NCI-H524 treated with DMSO at 0.1 percent for 48 hours (cell line): ENCODE measurements at places on chromosomes 6 and 20.

- DNase-seq, result no peak
Measured at GRCh38 chr6:167705211-167705750, 121.4 kb upstream of the AFDN start.

DNA sequence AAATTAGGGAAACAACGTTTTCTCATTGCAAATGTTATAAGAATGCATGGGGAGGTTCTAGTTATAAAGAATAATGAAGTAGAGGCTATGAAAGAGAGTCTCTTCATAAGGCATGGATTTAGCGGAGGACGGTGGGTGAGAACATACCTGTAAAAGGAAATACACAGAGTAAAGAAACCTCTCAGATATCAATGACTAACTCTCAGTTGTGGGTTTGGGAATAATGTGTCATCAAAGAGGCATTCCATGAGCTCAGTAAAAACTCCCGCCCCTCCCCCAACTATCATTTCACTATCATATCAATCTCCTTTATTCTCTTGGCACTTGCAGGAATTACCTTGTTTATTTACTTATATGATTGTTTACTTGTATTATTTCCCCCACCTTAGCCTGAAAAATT lies 695.4 kb downstream of the PTPRT start:
- no peak for DNase-seq

DNA sequence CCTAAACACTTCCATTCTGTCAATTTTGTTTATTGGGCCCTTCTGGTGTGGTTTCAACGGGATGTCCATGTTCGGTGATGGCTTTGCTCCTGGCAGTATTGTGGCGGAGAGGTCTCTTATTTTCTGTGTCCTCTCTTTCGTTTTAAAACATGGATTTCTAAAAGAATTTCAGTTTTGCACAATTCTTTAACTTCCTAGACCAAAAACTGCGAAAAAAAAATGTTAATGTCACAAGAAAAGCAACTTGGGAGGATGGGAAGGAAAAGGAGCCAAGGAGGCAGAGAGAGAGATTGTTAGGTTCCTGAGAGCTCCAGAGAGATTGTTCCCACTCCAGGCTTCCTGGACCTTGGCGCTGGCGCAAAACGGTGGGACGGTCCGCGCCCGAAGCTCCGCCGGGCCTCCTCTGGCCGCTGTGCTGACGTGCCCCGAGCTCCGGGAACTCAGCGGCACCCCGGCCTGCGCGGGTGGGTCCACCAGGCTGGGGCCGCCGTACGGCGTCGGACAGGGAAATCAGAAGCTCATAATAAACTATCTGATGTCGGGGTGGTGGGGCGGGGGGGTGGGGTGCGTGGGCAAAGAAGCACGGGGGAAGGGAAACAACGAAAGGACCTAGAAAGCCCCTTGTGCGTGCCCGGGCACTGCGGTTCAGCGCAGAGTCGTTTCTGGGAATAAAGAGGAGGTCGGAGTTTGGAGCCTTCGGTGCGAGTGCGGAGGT lies 951 bp upstream of the OLIG3 start:
- DNase-seq, result no peak

DNA sequence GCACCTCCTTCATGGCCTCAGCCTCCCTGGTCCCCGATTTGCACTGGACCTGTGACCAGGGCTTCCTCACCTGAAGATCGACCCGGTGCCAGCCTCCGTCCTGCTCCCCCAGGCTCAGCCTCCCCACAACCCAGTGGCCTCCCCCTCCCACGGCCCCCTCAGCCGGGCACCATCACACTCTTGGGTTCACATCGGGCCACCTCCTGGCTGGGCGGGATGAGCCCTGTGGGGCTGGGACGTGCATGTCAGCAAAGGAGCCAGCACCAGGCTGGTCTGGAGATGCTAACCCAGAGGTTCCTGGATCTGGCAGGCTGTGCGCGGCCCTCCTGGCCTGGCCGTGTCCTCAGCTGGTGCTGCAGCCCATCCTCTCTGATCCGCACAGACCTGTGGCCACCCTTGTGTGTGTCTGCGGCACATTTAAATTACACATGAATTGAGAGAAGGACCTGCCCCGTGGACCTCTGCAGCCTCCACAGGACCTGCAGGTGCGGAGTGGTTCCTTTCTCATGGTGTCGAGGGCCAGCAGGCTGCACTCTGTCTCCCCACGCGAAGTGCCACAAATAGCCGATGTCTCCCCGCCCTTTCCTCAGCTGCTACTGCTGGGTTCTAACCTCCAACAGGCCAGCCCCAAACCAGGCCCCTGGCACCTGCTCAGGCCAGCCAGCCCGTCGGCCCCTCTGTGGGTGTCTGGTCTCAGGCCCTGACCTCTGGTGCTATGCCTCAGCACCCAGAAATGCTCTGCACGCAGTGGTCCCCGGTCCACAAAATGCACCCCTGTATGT lies 237.5 kb downstream of the ERMARD start:
- DNase-seq, result no peak

- DNase-seq, result no peak
Measured at GRCh38 chr20:36435592-36436541, 105.5 kb upstream of the MYL9 start.

DNA sequence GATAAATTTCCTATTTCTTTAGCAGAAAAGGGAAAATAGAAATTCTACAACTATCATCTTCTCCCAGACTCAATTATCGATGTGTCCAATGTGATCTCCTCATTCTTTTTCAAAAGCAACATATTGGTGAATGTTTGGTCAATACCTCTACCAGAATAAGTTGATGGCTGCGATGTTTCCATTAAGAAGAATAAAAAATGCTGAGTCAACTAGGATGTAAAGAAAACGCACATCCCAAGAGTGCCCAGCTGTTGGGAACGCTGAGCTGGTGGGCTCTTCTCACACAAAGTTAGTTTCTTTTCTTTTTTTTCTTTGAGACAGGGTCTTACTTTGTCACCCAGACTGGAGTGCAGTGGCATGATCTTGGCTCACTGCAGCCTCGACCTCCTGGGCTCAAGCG lies 39.8 kb downstream of the RAMACL start:
- no peak for DNase-seq

- no peak for DNase-seq
Measured at GRCh38 chr6:31172973-31173384, 2.5 kb upstream of the POU5F1 start.

- no peak for DNase-seq
Measured at GRCh38 chr6:163728442-163729126, 314.1 kb downstream of the QKI start.

- no peak for DNase-seq
Measured at GRCh38 chr20:46583411-46584214, 33.2 kb upstream of the OCSTAMP start.

DNA sequence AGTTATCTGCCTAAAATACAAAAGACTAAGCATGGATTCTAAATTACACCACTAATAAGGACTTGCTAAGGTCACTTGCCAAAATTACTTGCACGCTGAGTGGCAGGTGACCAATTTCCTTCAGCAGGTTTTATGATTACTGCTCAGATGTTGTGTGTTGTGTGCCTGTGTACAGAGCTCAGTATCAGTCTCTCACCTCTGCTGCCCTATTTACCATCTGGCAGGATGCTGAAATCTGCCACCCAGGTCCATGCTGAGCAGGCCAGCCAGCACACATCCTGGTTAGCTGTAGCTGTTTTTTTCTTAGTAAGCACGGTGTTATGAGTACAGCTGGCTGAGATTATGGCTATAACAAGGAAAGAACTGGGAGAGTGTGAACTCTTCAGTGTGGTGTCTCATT lies 34.0 kb downstream of the ELOVL4 start:
- no peak for DNase-seq

DNA sequence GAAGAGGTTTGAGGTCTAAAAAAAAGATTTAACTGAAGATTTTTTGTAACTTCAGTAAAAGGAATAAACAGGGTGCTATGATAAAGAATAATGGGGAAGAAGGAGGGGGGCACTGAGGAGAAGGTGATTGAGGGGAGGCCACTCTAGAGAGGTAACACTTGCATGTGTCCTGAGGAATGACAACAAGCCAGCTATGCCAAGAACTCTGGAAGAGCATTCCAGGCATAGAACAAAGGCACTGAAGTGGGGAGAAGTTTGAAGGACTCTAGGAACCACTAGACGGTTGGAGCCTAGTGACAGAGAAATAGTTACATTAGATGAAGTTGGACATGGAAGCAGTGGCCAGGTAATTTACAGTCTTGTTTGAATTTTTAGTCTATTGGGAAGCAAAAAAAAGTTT lies 10.8 kb upstream of the SF3B5 start:
- no peak for DNase-seq

DNA sequence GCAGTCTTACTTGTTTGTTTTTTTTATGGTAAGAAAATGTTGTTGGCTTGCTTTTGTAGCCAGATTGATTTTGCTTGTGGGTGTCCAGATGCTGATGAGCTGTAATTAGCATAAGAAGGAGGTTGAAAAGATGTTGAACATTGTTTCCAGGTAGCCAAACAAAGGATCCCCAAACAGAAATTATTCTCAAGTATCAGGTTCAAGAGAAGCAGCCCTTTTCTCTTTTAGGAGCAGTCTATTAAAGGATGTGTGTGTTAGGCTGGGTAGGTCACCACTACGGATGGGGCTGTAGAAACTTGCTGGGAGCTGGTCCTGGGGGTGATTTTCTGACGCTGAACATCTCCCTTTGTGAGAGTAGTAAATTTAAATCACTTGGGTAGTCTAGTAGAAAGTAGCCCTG lies 86.9 kb upstream of the VSTM2L start:
- DNase-seq, result no peak

DNA sequence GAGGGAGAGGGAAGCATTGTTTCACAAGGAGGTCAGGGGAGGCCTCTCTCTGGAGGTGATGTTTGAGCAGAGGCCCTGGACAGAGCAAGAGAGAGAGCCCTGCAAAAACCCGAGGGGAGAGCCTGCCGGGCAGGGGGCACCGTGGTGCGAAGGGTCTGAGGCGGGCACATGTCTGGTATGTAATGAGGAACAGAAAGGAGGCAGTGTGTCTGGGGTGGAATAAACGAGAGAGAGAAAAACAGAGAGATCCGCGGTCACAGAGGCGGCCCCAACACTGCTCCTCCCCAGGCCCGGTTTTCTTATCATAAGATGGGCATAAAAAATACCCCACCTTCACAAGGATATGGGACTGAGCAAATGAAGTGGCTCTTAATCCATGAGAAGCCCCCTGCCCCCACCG lies 119.2 kb downstream of the PREX1 start:
- DNase-seq, result no peak

DNA sequence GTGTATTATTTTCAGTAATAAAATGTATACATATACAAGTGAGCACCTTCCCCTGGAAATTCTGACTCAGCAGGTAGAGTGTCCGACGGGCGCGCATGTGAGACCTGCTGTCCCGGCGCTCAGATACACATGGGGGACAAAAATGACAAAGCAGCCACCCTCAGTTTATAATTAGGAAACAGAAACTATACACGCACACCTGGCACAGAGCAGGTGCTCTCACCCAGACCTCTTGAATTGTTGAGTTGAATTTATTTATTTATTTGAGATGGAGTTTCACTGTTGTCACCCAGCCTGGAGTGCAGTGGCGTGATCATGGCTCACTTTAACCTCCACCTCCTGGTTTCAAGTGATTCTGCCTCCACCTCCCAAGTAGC lies 180.4 kb downstream of the ZDHHC14 start:
- DNase-seq, result no peak

- DNase-seq, result no peak
Measured at GRCh38 chr6:106533054-106533453, 96.2 kb downstream of the RTN4IP1 start.

- DNase-seq, result no peak
Measured at GRCh38 chr6:117558818-117559217, 43.5 kb downstream of the GOPC start.

DNA sequence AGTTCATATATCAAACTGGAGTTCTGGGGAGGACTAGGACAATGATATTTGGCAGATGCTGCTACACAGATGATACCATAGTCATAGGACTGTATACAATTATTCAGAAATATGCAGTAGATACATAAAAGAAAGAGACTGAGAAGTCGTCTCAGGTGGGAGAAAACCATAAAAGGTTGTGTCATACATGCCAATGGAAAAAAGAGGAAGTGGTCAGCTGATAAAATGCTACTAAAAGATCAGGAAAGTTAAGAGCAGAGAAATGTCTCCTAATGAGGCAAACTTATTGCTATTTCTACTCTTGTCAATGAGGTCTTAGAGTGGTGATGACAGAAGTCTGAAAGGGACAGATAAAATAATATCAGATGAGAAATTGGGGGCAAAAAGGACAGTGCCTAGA lies 407.6 kb downstream of the COL12A1 start:
- no peak for DNase-seq

DNA sequence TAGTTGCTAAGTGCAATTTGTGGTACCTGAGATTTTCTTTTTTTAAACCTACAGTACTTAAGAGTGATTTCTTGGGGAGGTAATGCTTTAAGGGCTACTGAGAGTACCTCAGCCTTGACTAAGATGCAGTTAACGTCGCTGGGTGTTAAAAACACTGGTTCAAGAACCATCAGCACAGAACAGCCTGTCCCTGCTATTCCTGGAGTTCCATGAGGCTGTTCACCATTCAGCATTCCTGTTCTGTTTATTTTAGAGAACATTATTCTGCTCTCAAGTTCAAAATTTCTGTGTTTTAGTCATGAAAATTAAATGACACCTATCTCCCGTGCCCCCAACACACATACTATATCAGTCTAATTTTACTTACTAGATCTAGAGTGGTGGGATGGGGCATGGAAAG lies 1.7 kb upstream of the PRELID3B start:
- DNase-seq, result no peak

DNA sequence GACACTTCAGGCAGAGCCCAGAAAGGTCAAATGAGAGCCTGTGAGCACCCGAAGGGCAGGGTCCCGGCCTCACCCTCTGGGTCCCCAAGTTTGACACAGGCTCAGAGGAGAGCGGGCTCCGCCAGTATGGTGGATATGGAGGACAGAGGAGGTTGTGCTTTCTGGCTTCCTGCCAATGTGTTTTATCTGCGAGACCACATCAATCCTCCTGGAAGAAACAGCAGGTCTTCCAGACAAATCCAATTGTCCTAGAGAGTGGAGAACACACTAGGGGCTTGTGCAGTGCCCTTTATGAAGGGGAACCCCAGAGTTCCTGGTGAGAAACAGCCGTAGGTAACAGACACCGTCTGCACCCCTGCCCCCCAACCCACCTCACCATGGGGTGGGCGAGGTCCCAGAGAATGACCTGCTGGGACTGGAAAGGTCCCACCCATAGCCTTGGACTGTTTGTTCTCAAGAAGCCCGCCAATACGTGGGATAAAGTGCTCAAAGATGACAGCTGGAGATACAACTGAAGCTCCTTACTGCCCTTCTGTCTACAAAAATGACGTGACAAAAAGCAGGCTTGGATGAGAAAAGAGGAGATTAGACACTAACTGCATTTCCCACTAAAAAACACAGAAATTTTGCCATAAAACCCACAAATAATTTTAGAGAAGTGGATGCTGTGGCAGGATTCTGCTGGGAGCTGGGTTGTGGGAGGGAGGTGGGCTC lies 23.9 kb upstream of the SSTR4 start:
- DNase-seq, result no peak

DNA sequence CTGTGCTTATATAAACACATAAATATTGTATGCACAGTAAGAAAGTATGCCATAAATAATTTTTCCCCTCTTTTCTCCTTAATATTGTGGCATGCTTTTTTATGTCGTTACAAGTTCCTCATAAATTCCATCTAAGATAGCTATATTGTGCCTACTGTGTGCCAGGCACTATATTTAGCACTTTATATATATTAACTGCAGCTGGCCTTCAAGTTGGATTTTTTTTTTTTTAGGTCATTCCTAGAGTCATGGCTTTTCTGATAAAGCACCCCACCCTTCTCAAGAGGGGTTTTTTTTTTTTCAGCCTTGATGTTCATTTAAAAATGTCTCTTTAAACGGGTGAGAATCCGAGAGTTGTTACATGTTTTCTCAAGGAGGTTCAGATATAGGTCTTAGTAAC lies 42.8 kb upstream of the RNF8 start:
- no peak for DNase-seq

- DNase-seq, result no peak
Measured at GRCh38 chr20:62655282-62656196, 13.2 kb downstream of the SLCO4A1 start.
